ENCODE measurements at places on chromosomes 6 and 20.

DNA sequence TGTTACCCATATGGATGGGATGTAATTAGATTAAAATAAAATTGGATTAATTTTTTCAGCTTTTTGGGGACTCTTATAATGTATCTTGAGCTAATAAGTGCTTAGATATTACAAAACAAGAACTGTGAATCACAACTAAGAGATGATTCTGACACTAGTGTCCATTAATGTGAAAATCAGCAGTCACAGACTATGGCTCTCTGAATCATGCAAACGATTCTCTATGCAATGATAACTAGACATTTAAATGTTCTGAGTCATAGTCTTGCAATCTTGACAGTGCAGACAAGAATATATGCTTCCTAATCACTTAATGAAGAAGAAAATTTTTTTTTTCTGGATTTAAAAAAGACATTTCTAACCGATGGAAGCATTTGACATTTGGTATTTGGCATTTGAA, 82.2 kb upstream of the OPRM1 start:
- DNase-seq = no peak

DNA sequence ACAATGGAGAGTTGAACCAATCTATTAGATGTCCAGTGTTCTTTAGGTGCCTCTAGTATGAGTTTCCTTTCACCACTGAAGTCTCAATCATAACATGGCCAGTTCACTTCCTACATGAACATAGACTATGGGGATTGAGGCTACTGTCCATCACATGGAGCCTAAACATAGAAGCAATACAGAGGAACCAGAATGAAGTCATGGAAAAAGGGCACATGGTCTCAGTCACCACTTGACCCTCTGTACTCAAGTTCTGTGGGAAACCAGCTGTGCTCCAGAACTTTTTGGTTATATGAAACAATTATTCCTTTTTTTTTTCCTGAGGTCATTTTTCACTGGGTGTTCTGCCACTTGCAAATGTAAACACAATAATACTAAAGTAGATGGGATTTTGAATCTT, 762.5 kb downstream of the CBLN4 start:
- no peak for DNase-seq

GRCh38 chr20:37545516-37545915, 17.8 kb upstream of the BLCAP start:
- DNase-seq = no peak

DNA sequence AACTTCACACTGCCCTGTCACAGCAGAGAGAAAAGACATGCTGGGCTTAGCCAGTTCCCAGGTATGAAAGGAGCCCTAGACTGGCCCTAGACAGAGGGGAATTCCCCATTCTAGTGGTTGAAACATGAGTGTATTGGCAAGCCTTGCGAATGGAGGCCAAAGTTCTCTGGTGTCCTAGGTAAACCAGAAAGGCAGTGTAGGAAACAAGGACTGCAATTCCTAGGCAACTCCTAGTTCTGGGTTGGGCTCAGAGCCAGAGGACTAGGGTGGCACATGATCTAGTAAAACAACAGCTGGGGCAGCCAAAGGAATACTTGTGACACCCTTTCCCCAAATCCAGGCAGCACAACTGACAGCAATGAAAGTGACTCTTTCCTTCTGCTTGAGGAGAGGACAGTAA, 265.0 kb upstream of the EPHA7 start:
- no peak for DNase-seq

DNA sequence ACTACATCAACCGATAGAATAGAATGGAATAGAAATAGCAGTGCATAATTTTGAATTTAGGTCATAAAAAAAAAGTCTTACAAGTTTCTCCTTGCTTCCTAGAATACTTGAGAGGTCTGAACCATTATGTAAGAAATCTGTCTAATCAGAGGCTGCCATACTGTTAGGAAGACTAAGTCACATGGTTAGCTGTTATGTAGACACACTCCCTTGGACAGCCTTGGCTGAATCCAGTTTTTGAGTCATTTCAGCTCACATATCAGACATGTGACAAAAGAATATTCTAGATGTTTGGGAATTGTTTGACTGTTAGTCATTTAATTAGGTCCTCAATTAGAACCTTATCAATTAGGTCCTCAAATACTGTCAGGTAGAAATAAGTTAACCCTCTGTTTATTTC, 1601.4 kb downstream of the GRIK2 start:
- no peak for DNase-seq

GRCh38 chr20:2871111-2871465, 2.2 kb upstream of the PTPRA start:
- no peak for DNase-seq

DNA sequence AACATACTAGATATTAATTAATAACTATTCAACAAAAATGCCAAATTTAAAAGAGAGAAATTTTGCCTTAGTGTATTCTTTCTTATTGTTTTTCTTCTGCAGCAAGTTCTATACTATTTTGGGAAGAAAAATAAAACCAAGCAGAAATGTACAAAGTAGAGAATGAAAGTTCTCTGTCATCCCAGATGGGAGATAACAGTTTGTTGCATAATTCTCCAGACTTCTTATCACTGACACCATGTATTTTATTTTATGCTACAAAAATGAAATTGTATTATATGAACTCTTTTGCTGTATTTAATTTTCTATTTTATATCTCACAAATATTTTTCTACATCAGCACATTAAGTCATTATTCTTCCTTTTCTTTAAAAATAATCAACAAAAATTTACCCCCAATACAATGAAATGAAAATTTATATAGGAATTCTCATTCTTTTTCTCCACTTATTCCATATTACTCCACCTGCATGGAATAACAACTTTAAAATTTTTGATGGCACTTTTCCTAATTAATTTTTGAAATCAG, 18.2 kb downstream of the TMEM244 start:
- no peak for DNase-seq

DNA sequence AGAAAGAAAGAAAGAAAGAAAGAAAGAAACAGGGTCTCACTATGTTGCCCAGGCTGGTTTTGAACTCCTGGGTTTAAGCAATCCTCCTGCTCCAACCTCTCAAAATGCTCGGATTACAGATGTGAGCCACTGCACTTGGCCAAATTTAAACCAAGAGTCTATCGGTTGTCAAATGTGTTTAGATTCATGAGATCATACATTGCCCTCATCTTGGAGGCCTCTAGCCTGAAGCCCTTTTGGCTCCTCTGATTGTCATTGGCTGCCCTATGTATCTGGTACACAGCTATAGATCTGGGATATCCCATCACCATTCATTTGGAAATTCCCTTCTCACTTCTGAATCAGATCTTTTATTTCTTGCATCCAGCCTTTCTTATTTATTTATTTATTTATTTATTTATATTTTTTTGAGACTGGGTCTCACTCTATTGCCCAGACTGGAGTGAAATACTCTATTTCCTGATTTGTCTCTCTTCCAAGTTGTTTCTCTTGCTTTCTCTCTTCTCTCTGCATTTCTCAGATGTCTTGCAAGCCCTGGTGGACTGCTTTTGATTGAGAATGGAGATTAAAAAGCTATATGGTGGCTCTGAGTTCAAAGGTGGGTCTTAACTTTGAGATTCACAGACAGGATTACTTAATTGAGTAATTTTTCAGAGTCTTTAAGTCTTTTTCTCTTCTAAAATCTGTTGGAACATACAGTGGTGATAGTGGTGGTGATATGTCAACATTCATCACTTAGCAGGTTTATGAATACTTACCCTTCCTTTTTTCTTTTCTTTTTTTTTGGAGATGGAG, 121.9 kb downstream of the GJA1 start:
- no peak for DNase-seq

GRCh38 chr6:34993213-34993612, 104.2 kb downstream of the ANKS1A start:
- no peak for DNase-seq

DNA sequence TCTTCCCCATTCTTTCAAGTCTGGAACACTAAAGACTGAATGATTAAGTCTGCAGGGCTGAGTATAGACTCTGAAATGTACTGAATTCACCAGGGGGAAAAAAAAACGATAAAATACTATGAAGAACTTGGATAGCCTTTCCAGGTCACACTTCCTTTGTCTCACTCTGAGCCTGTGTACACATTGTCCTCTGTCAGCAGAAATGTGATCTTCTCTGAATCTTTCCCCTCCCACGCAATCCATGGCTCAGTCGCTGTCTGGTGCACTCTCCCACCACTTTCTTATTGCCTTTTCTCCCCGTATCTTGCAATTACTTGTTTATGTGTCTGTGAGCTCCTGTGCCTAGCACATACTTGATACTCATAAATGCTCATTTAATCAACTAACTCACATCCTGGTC, 212.6 kb upstream of the RSPO3 start:
- no peak for DNase-seq

DNA sequence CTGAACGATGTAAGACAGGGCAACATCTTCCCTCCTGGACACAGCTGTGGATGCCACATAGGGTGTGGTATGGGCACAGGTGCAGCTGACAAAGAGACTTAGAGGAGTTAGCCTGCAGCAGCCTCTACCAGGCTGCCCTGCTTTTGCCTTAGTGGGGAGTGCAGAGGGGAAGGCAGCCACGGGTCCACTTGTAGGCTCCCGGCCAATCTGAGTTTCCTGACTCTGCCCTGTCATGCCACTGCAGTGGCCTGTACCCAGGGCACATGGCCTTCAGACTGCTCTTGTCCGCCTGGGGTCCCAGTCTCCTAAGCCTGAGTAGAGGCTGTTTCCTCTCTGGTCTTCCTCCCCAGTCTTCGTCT, 17.1 kb upstream of the CST9L start:
- no peak for DNase-seq

- no peak for DNase-seq
Measured at GRCh38 chr20:24481173-24481572, 11.7 kb downstream of the SYNDIG1 start.

DNA sequence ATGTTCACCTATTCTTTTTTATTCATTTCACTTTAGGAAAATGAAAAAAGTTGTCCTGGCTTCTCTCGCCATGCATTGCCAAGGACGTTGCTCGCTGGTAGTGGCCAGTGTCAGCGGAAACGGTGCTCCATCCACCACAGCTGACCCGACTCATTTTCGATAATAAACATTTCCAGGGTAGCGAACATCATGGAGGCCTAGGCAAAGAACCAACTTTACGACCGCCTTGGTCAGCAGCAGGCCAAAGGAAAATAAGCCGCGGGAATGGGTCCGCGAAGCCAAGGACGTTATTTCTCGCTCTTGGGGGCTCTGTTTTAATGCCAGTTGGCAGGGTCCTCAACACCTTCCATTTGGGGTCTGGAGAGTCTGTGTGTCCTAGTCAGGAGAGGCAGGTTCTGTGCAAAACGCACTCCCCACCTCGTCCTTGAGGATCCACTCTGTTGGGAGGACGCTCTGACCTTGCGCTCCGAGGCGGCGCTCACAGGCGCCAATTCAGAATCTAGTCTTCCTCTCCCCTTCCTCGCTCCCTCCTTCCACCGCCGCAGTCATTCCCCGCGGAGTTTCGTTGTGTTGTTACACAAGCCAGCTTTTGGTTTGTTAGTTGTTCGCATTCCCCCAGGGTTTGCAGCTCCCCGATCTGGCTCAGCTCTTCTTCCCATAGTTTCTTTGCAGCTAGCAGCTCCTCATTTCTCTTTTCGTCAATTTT, 4.1 kb upstream of the PAX1 start:
- no peak for DNase-seq

DNA sequence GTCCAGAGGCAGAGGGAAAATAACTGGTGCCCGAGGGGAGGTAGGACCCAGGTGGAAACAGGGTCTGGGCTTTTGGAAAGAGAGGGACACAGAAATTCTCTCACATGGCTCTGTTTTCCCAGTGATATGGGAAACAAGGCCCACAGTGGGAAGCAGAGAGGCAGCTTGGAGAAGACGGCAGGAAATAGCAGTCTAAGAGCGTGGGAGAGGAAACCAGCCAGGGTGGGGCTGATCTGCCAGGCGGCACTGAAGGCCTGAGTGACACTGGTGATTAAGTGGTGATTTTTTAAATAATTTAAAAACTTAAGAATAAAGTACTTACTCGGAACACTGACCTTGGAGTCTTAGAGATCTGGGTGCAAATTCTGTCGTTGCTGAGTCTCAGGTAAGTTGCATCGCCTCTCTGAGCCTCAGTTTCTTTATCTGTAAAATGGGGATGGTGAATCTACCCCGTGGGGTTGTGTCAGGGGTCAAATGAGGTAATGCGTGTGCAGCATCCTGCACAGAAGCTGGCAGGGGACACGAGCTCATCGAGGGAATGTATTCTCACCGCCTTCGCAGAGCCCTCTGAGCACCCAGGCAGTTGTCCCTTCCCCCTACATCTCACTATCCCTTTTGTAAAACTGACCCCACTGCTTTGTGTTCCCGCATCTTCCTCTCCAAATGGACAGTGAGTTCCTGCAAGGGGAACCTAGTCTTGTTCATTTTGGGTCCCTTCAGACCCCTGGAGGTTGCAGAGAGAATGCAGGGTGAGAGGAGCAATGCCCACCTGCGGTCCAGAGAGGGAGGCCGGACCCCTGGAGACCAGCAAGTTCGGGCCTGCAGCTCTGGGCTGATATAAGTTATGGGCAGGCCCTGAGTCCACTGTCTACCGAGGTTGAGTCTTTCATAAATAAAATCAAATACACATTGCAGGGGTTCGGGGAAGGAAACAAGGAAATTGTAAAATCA, 228.6 kb upstream of the PMEPA1 start:
- DNase-seq = no peak

DNA sequence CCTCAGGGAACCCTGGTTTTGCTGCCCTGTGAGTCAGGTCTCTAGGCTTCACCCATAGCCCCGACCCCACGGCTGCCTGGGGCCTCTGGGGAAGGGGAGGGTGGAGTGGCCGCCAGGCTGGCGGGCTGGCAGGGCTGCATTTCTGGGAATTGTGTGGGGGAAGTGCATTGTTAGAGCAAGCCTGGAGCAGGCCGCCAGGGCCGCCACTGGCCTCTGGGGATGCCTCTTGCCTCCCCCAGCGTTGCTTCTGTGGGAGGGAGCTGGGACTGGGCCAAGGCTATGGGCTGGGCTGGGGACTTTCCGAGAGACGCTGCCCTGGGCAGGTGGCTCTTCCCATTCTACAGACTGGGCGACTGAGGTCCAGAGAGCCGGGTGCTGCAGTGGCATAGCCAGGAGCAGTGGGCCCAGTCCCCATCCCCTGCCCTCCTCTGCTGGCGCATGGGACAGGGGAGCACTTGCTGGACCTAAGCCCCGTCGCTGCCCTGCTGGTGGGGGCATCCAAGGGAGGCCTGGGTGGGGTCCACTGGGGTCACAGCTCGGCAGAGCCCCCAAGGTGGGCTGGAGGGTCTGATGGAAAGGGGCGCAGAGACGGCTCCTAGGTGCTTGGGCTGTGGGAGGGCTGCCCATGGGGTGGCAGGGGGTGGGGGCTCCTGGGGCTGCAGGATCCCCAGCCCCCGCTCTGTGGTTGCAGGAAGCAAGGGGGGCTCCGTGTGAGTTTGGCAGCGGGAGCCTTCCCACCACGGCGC, 6.6 kb upstream of the SOX18 start:
- no peak for DNase-seq

DNA sequence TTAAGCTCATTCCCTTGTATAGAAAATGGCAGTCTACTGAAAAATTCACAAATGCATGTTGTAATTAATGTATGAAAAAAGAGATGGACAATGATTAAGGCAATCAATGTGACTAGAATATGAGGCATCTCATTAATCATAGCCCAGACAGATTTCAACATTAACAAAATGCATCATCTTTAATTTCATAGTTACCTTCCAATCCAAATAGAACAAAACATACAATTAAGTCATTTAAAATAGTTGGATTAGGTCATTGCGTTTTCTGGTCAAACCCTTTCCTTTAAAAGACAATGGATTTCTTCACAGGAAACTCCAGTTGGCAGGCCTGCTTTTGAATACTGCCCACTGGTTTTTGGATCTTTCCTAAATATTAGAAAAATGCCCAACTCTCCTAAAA, 203.9 kb downstream of the HAO1 start:
- no peak for DNase-seq
